ENCODE measurements at places on chromosomes 5 and 9.
A peak's percentile ranks its signal among the peaks of the same experiment; 100 is the strongest.

DNA sequence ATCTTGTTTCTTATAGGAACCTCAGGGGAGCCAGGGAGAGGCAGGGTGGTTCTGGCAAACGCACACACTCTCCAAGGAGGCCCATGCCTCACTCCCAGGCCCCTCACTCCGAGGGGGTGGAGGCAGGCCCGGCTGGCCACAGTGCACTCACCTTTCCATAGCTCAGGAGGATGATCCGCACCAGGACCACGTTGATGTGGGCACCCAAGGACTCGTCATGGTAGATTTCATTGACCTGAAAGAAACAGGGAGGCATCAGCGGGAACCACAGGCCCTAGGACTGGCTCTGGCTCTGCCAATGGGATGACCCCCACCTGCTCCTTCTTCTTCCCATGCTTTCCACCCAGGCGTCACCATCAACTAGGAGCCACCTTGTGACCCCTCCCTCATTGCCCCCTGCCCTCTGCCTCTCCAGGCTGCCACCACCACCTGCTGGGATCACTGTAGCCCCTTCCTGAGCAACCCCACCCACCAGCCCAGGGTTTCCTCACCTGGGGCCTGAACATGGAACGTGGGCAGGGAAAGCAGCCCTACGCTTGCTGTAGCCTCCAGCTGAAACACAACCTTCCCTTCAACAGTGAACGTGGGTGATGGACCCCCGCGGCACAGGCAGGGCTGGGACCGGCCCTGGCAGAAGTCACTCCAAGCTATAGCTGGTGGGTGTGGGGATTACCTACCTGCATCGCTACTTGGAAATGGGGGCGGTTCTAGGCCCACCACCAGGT lies 120.9 kb downstream of the ZNF354C start:
- DNase-seq: no peak

GRCh38 chr9:105921057-105921726 lies 226.9 kb downstream of the TMEM38B start:
- DNase-seq: peak; percentile 2

- DNase-seq: peak; percentile 71
These were observed 2.4 kb upstream of the VAV2 start for GRCh38 chr9:133994353-133995011.

DNA sequence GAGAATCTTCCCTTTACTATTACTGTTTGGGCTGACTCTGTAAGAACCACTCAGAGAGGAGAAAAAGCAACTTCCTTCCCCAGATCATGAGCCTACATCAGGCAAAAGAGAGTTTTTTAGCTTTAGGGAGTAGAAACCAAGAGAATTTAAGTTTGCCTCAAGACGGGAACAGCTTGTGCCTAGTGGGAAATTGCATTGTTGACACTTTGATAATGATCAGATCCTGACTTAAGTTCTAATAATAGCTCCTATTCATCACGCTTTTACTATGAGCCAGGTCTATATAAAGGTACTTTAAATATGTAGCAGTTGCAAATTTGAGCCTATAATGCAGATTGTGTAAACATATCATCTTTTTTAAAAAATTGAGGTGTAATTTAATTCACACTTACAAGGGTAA lies 298.2 kb downstream of the MAN2A1 start:
- no peak for DNase-seq

GRCh38 chr5:158390577-158390976 lies 531.6 kb upstream of the CLINT1 start:
- no peak for DNase-seq

- DNase-seq: no peak
These were observed 185.9 kb downstream of the DMRT2 start for GRCh38 chr9:1236061-1236460.

GRCh38 chr9:120931231-120932085 lies 4.9 kb upstream of the TRAF1 start:
- no peak for DNase-seq

- DNase-seq: no peak
These were observed 39.5 kb downstream of the PRRT1B start for GRCh38 chr9:131584858-131585257.

DNA sequence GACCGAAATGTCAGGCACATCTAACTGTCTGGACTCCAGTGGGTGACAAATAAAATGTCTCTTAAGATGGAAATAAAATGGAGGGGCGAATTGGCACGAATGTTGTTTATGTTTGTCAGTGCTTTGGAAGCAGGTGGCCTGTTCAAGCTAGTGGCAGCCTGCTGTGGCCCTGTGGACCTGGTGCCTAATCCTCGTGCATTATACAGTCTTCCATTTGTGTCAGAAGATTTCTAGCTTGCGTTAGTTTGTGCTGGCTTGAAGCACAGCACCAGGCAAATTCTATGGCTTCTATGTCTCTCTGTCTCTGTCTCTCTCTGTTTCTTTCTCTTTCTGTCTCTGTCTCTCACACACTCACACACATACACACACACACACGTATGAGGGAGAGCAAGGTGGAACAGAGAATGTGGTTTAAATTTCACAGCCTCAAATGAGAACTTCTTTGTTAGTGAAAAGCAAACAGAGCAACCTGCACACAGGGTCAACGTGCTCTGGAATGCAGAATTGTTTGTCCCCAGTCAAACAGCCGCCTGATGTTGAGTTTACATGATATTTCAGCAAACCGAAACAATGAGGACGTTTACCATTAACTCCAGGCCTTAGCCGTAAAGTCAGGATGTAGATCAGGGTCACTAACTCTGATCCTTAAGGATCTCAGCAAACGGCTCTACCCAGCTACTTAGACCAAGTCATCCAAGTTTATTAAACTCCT lies 39.0 kb upstream of the CD180 start:
- DNase-seq: no peak

DNA sequence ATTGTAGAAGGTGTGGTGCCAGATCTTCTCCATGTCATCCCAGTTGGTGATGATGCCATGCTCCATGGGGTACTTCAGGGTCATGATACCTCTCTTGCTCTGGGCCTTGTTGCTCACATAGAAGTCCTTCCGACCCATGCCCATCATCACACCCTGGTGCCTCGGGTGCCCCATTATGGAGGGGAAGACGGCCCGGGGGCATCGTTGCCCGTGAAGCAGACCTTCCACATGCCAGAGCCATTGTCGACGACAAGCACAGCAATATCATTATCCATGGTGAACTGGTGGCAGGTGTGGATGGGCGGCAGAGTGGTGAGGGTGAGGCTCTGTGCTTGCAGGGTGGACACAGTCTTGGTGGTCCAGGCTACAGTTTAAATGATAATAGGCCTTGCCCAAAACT lies 24.8 kb upstream of the RAPGEF6 start:
- DNase-seq: no peak

DNA sequence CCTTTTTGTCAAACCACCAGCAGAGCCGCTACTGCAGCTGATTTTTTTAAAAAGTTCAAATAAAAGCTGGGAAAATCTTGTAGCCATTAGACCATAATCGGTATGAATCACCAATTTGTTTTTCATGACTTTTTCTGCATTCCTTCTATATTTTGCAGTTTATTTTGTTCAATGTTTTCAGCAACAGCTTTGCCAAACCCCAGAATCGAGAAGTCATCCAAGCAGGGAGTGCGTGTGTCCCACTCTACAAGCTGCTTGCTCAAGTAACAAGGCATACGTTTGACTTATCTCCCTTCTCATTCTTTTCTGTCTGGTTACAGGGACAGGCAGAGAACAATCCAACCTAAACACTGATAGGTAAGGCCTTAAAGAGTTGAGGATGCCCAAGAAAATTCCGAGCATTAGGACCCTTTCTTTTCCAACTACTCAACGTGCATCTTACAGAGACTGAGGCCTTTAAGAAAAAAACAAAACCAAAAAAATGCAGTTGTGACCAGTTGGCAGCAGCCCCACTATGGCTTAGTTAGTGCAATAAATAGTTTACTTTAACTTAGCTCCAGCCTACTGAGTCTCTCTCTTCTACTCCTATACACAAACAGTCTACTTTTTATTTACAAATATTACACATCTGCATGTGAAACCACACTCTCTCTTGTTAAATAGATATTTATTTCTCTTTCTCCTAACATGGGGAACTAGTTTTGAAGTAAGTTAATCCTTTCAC lies 134.7 kb upstream of the SLIT3 start:
- DNase-seq: no peak

GRCh38 chr9:3698531-3698930 lies 172.7 kb upstream of the RFX3 start:
- no peak for DNase-seq

GRCh38 chr5:86008293-86008692 lies 609.4 kb upstream of the COX7C start:
- DNase-seq: no peak

GRCh38 chr9:105879181-105879580 lies 184.8 kb downstream of the TMEM38B start:
- DNase-seq: no peak

- no peak for DNase-seq
These were observed 566 bp upstream of the ALDH7A1 start for GRCh38 chr5:126595486-126596083.

GRCh38 chr9:108521063-108521590 lies 334.7 kb downstream of the ACTL7B start:
- DNase-seq: no peak

- no peak for DNase-seq
These were observed 17.7 kb upstream of the AUH start for GRCh38 chr9:91379426-91379825.

- DNase-seq: no peak
These were observed 2001.9 kb upstream of the C9orf72 start for GRCh38 chr9:29575219-29575618.

DNA sequence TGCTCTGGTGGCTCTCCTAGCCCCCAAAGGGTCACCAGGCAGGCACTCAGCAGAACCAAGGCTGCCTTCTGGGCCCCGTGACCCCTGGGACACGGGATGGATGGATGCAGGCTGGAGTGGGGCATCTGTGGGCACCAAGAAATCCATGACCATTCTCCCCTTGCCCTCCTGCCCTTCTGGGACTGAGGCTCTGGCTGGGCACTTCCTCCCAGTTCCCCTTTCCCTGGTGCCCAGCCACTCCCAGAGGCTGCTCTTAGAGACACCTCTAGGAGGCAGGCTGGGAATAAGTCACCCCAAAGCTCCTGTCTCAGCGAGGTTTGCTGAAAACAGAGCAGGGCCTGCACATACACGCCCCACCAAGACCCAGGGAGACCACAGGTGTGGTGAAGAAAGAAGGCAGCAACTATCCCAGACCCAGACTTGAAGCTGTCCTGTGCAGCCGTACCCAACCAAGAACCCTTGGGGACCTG lies 943 bp downstream of the STING1 start:
- no peak for DNase-seq

GRCh38 chr5:5788793-5789192 lies 366.3 kb downstream of the ICE1 start:
- DNase-seq: no peak

DNA sequence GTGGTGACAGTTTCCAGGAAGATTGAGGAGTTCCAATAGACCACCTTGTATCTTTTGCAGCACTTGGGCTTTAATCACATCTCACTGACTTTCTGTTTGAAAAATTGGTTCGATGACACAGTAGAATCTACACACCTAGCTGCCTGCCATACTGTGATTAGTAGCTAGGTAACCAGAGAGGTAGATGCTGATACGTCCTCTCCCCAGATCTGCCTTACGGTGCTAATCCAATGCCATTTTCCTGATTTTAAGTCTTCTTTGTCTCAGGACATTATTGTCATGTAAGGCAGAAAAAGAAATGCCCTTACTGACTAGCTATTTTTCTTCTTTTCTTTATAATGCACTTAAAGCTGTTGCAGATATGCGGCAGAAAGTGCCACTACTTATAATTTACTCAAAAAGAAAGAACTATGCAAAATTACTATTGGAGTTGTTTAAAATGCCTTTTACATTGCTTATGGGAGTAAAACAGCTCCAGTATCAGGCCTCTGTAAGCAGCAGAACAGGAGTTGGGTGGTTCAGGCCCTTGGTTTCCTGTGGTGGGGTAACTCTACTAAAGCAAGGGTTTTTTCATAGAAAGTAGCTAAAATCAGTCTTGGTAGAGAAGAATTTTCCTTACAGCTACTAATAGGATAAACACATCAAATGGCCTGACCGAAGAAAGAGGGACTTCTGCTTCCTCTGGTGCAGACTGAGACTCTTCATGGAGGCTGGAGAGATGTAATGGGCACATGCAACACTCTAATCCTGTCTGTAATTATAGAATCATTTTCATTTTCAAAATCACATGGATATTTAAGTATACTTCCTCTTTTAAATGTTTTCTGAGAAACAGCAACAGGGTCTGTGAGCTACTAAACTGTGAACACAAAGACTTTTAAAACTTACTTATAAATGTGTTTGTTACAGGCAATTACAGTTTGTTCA lies 177.2 kb downstream of the MAPKAP1 start:
- no peak for DNase-seq

DNA sequence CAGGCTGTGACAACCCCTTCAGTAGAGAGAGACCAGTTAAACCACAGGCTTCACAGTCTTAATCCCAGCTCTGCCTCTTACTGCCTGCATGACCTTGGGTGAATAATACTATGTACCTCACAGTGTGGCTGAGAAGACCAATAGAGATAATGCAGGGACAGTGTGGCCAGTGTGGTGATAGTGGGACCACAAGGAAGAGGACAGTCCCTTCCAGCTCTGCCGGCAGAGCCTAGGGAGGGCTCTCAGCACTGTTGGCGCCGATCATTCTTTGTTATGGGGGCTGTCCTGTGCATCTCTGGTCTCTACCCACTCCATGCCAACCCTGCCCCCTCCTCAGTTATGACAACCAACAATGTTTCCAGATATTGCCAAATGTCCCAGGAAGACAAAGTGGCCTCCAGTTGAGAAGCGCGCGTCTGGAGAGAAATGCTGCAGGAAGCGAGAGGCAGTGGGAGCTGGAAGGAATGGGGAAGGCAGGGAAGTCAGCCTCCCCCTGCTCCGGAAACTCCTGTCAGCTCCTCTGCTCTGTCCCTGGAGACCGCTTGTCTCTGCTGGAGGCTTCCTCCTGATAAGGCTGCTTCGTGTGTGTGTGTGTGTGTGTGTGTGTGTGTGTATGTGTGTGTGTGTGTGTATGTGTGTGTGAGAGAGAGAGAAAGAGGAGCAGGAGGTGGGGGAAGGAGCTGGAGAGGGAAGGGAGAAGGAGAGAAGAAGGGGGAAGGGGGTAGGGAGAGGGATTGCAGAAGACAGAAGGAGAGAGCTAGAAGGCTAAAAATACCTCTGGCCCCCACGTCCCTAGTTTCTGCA lies 31.8 kb upstream of the FABP6 start:
- no peak for DNase-seq

- peak; percentile 64 for DNase-seq
These were observed 46.7 kb downstream of the PRRC1 start for GRCh38 chr5:127564002-127564769.

GRCh38 chr5:10106806-10107205 lies 142.9 kb downstream of the ATPSCKMT start:
- no peak for DNase-seq

DNA sequence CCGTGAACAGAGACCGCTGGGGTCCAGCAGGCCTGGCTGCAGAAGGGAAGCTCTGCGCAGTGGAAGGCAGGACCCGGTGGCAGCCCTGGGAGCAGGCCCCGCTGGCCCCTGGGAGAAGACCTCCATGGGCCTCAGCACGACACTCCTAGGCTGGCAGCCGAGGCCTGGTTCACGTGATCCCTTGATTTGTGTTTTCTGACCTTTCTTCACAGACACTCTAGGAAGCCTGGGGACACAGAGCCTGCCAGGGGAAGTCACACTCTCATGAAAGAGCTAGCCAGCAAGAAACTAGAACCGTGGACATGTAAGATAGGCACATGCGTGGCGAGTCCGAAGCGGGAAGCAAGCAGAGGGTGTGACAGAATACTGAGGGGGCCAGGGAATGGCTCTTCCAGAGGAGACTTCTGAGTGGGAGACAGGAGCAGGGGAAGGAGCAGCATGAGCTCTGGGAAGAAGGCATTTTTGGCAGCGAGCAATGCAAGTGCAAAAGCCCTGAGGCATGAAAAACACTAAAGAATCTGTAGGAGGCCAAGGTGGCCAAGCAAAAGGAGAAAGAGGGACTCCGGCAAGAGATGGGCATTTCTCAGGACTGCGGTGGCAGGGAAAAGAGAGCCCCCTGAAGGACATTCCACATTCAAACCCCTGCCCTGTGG lies 26.6 kb upstream of the IL17B start:
- DNase-seq: no peak
